ENCODE measurements at places on chromosomes 16 and 17.

GRCh38 chr16:78004517-78004916 lies 17.8 kb upstream of the CLEC3A start:
- no peak for DNase-seq

DNA sequence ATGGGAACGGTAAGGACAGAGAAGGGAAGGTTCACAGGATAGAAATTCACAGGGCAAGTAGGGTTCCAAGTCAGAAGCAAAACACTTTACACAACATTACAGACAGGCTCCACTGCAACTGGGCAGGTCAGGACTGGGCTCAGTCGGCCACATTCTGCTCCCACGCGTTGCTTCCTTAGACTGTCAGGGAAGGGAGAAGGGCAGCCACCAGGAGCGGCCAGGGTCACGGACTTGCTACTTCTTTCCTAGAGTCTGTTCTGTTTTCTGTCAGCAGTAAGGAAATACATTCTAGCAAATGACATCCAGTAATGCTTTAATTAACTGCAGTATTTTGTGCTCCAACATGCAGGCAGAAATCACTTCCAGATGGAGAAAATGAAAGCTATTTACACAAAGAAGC lies 160.3 kb upstream of the RPH3AL start:
- no peak for DNase-seq

DNA sequence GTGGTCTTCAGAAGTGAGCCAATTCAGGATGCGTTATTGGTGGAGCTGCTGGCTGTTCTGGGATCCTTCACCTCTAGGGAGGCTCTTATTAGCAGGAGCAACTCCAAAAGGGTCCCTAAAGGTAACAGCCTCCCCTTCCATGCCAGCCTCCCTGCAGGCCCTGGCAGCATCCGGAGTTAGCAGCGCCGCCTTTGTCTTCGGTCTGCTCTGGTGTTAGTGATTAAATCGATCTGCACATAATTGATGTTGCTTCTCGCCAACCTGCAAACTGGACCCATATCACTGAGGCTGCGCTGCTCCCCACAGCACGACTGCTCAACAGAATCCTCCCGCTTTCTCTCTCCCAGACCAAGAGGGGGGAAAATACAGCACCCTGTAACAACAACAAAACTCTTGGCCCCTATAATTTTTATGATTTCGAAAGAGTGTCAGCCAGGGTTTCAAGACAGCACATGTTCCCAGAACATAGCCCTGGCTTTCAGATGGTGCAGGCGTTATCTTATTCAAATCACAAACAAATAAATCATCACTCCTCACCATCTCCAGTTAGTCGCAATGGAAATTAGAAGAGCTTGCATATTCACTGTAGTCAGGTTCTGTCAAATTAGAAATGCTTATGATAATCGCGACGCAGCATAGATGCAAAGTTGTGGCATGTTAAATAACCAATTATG lies 76.0 kb downstream of the IRX3 start:
- no peak for DNase-seq

DNA sequence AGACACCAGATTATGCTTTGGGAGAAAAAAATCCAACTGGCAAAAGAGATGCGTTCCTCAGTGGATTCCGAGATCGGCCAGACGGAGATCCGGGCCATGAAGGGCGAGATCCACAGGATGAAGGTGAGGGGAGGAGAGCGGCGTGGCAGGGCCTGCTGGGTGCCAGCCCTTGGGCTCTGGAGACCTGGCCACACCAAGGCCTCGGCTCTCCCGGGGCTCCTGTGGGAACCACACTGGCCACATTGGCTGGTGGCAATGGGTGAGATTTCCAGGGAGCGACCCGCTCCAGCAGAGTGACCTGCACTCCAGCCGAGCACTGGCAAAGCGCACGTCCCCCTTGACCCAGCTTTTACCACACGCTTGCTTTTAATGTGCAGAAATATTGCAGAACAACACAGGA lies 11.6 kb upstream of the GAA start:
- DNase-seq: no peak

DNA sequence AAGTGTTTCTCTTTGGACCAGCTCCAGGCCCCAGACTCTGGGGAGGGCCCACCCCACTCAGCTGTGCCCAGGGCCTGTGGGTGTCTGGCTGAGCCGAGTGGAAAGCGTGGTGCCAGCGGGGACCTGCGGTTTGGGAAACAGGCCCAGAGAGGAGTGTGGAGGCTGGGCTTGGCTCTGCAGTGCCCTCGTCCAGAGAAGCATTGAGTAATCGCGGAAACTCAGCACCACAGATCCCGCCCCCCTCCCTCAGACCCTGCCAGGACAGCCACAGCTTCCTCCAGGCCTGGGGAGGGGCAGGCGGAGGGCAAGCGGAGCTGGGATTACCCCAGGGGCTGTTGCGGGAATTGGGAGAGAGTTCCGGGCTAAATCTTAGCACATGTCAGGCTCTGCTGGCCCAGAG lies 14.6 kb upstream of the PITPNA start:
- DNase-seq: no peak

- DNase-seq: no peak
Observed at GRCh38 chr17:17947966-17948365, 24.2 kb downstream of the TOM1L2 start.

DNA sequence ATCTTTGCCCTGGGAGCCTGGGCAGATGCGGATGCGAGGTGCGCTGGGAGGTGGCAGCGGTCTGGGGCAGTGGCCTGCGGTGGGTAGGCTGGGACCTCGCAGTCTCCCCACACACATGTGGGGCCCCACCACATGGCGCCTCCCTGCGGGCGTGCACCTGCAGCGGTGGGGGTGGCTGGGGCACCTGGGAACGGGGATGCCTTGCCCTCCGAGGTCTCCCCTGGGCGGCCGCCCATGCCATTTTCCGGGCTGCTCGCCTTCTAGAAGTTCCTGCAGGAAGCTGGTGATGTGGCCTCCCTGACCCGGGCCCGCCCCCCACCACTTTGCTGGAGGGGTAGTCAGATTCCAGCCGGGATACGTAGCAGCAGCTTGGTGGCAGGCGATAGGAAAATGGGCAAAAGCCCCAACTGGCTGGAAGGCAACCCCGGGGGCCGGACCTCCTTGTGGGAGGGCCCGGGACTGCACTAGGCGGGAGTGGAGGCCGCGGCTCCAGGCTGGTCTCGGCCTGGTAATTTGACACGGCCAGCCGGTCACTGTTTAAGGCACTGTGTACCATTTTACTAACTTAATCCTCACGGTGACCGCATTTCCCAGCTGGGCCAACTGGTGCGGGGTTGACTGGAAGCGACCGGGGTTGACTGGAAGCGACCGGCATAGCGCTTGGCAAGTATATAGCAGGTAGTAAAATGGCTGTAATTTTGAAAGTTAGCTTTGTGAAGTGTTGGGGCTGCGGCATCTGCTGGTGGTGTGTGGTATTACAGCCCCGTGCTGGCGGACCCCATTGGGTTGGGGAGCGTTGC lies 38.5 kb downstream of the IGF2BP1 start:
- peak; percentile 37 for DNase-seq

GRCh38 chr16:75081179-75081859 lies 35.3 kb downstream of the LDHD start:
- DNase-seq: no peak

DNA sequence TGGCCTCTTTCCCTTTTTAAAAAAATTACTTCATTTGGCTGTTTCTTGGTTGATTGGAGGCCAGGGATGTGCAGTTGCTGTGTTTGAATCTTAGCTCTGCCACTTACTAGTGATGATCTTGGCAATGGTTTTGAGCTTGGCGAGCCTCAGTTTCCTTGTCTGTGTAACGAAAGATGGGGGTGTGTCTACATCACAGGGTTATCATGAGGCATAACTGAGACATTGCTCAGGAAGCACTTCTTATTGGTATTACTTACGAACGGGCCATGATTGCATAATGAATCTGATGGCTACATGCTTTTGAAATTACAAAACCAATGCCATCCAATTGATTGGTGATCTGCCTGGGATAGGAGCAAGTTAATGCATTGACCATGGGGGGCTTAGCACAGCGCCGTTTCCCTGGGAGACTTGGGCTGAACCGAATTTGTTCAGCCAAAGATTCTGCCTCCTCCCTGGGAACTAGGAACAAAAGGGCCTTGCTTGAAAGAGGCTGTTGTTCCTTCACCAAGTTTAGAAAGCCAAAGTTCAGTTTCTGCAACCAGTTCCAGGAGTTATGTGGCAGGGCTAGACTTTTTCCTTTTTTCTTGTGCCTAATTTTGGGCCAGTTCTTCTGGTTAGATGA lies 21.9 kb downstream of the CMIP start:
- no peak for DNase-seq

- DNase-seq: no peak
Observed at GRCh38 chr16:46914556-46915201, 30.5 kb downstream of the GPT2 start.

DNA sequence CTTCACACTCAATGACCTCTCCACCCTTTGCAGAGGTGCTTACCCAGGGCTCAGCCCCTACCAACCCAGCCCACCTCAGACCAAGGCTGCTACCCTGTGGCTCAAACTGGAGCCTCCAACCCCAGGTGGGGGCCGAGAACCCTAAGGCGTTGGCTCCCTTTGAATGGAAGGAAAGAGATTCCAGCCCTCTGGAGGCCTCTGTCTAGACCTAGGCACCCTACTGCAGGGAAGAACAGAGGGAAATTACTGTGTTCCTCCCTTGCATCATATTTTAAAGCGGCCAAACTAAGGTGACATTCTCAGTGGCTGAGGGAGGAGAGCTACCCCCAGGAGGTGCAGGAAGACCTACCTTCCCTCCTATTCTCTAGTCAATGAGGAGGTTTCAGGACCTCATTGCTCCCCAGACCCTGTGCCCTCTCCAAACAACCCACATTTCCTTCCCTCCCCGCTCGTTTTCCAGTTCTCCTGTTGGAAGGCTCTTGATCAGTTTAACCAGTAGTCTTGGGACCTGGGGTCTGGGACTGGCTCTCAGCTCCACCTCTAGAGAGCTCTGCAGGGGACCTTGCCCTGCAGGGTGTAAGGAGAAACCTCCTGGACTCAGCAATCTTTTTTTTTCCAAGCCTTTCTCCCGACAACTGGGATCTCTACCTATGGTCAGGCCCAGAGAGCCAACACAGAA lies 5.5 kb upstream of the HOXB8 start:
- no peak for DNase-seq

- no peak for DNase-seq
Observed at GRCh38 chr16:84166796-84167695, 19.8 kb downstream of the TAF1C start.

- no peak for DNase-seq
Observed at GRCh38 chr16:1082952-1083675, 10.6 kb downstream of the SSTR5 start.

GRCh38 chr17:4407851-4408250 lies 25.9 kb upstream of the SPNS3 start:
- DNase-seq: no peak

- no peak for DNase-seq
Observed at GRCh38 chr16:82070656-82071369, 35.8 kb downstream of the HSD17B2 start.

- DNase-seq: peak; percentile 45
Observed at GRCh38 chr17:45948881-45949624, 50.0 kb upstream of the STH start.

- no peak for DNase-seq
Observed at GRCh38 chr16:48918520-48919258, 308.7 kb upstream of the N4BP1 start.

DNA sequence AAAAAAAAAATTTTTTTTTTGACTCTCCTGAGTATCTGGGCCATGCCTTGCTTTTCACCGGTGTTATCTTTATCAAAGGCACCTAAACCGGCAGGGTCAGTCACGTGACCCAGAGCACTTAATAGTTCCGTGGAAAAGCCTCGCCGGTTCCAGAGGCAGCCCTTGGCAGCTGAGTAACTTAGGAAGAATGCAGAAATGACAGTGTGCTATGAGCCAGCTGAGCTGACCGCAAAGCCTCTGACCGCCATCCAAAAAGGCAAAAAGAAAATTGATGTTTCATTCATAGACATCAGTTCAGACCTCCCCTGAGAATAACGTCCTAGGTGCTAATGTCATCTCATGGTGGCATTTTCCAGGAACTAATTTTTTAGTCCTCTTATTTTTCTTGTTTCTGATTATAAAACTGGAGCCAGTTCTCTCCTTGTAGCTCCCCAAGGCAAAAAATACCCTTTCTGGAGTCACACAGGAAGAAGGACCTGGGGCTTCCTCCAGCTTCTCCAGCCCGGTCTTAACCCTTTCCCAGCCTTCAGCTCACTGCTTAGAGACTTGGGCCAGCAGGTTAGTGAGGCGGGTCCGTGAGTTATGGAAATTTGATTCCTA lies 122.6 kb downstream of the SOCS1 start:
- DNase-seq: no peak

DNA sequence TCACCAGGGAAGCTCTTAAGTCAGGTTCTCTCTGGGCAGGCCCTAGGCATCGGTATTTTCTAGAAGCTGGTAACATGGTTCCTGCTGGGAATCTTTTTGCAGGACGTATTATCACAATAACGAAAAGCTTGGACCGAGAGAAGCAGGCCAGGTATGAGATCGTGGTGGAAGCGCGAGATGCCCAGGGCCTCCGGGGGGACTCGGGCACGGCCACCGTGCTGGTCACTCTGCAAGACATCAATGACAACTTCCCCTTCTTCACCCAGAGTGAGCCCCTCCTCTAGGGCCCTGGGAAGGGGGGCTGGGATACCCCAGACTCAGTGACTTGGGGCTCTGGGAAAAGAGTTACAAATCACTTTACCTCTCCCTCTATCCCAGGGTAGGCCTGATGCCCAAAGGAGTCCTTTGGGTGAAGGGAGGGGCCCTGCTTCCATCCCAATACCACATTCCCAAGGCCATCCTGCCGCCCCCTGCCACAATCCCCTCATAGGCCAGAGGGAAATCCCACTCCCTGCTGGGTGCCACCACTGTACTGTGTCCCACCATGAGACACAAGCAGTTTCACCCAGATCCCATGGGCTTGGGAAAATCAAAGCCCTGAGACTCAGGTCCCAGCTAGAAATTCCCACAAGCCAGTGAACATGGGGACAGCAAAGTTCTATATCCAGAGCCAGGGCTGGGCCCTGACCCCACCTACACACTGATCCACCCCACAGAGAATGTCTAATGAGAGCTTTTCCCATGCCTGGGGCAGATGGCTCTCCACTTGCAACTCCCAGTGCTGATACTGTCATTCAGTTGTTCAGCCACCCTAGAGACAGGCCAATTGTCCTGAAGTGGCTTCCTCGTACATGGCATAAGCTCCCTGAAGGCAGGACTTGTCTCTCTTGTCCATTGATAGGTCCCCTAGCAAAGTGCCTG lies 23.0 kb downstream of the CDH5 start:
- DNase-seq: no peak

GRCh38 chr17:7217113-7217987 lies 2.3 kb downstream of the DLG4 start:
- DNase-seq: no peak

DNA sequence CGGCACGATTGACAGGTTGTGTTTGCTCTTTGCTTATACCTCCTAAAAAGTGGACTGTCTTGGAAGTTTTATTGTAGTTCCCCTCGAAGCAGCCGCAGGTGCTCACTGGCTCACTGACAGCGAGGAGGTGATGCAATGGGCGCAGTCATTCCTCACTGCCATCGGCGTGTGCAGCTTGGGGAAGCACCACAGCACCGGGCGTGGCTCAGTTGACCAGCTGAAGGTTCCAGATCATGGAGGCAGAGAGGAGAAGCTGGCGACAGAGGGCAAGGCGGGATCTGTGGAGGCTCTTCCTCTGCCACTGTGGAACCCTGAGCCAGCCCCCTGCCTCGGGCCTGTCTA lies 72.1 kb upstream of the TNRC6C start:
- no peak for DNase-seq

Data from activated CD4-positive, alpha-beta T cell treated with anti-CD3 and anti-CD28 coated beads, Interleukin-2, amount 10 ng/mL, durations not matched to agents 7 days and 5 days (primary cell).